ENCODE measurements at places on chromosomes 5 and 9.

DNA sequence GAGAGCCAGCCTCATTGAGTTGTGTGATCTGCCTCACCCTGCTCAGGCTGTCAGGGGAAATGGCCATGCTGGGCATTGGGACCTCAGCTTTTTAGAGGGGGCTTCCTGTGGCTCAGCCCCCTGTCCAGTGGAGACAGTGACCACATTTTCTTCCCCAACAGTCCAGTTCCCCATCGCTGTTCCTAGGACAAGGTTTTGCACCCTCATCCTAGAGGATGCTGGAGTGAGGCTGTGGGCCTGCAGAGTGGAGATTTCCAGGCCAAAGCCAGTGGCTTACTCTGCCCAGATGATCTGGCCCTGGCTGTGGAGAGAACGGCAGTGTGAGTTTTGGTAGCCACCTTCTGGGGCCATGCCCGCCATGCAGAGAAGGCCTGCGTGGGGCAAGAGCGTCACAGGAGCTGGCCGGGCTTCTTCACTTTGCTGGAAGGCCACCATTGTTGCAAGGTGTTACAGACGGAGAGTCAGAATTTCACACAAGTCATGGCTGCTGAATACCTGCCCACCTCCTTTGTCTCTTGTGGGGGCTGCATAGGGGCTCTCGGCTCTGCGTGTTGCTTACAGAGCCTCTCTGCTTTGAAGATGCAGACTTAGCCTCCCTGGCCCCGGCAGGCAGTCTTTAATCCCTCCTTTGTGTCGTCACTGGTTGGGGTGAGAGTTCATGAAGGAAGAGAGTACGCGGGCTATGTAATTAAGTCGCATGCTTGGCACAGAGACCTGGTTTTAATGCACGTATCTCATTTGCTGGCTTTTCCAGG lies 35.2 kb upstream of the PITX1 start:
- no peak for DNase-seq

- no peak for DNase-seq
These were observed 8.4 kb upstream of the IL6ST start for GRCh38 chr5:56003179-56003578.

- no peak for DNase-seq
These were observed 309.8 kb downstream of the TRPM3 start for GRCh38 chr9:70811638-70812037.

GRCh38 chr5:129474544-129474943 lies 14.4 kb downstream of the ADAMTS19 start:
- peak; percentile 43 for DNase-seq

GRCh38 chr9:131276094-131276888 lies at the start of gene FAM78A:
Gene FAM78A, minus strand, starts transcription at chr9:131276510. Its CDS starts 331 bp downstream, at chr9:131276179.
- DNase-seq = peak; percentile 50

GRCh38 chr5:124876566-124876965 lies 130.1 kb upstream of the ZNF608 start:
- DNase-seq = no peak

DNA sequence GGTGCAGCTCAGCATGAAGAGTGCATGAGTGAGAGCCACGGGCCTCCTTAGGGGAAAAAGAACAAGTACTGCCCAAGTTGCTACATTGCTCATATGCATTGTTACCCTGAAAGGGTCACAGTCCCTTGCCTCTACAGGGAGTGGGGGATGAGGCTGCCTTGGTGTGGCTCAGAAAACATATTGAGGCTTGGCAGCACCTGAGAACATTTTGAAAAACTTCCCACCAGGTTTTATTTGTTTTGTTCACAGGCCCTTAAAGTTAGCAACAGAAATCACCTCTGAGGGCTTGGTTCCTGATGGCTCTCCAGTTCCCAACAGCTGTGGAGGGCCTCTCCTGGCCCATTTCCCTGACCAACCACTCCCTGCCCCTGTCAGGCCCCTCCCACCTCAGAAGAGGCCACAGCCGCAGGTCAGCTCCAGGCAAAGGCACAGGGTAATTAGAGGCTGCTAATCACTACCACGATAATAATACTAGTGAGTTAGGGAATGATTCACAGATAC lies 90.7 kb upstream of the ADRA1B start:
- DNase-seq = no peak

DNA sequence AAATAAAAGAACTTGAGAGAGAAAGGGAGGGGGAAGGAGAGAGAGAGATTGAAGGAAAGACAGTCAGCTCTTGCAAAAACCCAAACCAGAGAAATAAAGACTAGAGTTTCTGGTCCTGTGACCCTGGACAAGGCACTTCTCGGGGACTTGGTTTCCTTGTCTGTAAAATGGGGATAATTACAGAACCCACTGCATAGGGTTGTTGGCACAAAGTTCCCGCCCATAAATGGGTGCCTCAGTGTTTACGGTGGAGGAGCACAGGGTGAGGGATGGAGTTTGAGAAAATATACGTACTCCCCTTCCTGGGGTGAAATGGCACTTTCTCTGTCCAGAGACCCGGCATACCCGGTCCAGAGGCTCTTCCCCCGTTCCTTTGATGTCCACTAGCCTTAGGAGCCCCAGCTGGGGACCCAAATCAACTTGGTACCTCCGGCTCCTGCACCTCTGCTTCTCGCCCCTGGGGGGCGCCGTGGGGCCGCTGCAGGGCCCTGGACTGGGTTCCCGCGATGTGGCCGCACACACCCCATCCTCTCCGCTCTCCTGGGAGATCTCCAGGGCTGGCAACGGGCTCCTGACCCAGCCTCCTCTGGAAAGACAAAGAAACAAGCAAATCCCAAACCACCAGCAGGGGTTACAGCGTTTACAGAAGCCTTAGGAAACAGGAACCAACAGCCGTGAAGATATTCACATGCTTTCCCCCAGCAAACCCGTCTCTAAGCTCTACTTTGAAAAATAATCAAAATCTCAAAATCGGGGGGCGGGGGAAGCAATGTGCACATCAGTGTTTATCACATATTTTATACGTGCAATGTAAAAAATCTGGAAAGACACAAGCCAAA lies 26.3 kb downstream of the PTGES start:
- DNase-seq = peak; percentile 72

GRCh38 chr9:14924230-14925219 lies 14.3 kb upstream of the FREM1 start:
- DNase-seq = peak; percentile 52

- no peak for DNase-seq
These were observed 32.6 kb downstream of the ROR2 start for GRCh38 chr9:91917436-91917835.

DNA sequence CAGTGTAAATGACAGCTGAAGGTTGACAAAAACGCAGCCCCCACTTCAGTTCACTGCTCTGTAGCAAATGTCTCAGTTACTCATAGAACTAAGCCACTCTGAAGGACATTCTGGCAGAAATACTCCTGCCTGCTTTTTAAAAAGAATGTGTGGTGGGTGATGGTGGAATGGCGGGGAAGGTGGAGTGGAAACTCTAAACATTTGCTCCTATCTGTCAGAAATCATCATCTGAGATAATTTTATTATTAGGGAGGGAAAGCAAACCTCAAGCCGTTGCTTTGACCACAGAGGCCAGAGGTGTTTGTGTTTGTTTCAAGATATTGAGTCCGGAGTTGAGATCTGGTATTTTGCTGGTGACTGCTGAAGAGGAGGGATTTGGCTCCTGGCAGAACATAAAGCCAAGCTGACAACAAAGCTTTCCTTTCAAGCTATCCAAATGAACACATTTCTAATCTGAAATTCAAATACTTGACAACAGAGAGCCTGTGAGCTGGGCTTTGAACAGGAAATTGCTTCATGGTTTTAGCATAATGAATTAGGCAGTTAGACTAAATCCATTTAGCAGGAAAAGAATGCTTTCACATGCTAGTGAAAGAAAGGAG lies 362.7 kb downstream of the CSNK1G3 start:
- no peak for DNase-seq

DNA sequence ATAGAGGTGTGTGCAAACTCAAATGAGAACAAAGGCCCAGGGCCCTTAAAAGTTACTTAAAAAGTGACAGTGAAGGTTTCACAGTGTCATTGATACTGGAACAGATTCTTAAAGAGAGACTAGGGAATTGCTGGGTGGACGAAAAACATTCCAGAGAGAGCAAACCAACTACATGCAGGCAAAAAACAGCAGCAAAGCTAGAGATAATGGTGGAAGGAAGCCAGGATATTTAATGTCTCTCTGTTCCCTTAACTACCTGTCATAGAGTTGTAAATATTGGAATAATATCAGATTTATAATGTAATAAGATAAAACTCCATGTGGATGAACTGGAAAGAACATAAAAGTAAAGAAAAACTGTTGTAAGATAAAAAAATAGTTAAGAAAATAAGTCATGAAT lies 508.6 kb downstream of the TAF11L14 start:
- DNase-seq = no peak

- DNase-seq = no peak
These were observed 42.0 kb downstream of the SSBP2 start for GRCh38 chr5:81708889-81709288.

- DNase-seq = no peak
These were observed 361.8 kb downstream of the KDM4C start for GRCh38 chr9:7119612-7120011.

- no peak for DNase-seq
These were observed 4.1 kb downstream of the NACC2 start for GRCh38 chr9:136090768-136091581.

DNA sequence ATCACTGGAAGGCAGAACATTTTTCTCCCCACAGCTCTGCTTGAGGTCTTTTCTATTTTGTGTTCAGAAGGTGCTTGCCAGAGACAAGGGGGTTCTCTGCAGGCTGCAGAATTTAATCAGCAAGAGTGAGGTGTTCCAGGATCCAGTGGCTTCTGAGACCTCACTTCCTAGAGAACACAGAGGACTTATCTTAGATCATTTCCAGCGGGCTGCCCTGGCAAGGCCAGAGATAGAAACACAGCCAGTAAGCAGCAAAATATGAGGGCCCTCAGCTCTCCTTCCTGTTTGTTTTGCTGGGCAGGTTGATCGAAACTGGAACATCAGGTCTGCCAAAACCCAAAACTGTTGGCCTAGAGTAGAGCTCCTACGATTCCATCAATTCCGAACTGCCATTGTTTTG lies 187.3 kb downstream of the DIRAS2 start:
- no peak for DNase-seq

DNA sequence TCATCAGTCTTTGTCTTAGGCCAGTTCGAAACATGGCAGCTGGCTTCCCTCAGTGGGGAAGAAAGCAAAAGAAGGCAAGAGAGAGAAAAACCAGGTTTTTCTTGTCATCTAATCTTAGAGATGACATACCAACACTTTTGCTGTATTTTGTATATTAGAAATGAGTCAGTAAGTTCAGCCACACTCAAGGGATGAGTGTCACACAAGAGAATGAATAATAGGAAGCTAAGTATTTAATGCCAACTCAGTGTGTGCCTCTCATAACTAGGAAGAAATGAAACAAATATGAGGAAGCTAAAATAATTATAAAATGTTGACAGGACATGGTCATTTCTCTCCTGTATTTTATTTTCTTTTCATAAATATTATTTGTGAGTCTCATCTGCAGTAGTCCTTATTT lies 65.3 kb downstream of the CDH12 start:
- no peak for DNase-seq

- no peak for DNase-seq
These were observed 24.0 kb upstream of the SLC9A3 start for GRCh38 chr5:548256-548655.

GRCh38 chr5:139113892-139114291 lies 84.3 kb downstream of the SIL1 start:
- DNase-seq = no peak

- no peak for DNase-seq
These were observed 91.4 kb downstream of the JAKMIP2 start for GRCh38 chr5:147691130-147691529.

Measured in hematopoietic multipotent progenitor cell treated with erythropoietin and hydrocortisone succinate and interleukin-3 and kit ligand, for 8 days (in vitro differentiated cells).